Cortex of kidney (tissue), 1 donor: ENCODE measurements at places on chromosomes 2 and 18.

DNA sequence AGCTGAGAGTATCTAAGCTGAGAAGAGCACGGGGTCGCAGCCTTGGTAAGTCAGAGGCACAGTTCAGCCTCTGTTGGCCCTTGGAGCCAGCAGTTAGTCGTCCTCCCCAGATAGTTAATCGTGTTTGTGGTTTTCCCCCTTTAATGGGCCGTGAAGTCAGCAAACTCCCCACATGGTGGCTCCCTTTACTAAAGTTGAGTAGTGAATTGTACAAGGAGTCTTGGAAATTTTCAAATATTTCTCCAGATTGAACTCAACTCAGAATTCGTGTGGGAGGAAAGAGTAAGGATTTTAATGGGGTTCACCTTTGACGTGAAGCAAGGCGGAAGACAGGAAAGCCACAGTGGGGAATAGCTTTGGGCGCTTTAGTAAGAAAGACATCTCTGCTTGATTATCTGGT is 2.4 kb upstream of the ADCYAP1 start:
- no peak for DNase-seq

- DNase-seq: no peak
Measured at GRCh38 chr18:23226391-23226790, 91.1 kb downstream of the CABLES1 start.

GRCh38 chr2:71453404-71454220 is at the start of gene DYSF:
Gene DYSF (plus strand): TSS chr2:71453561.
- DNase-seq: no peak

- no peak for DNase-seq
Measured at GRCh38 chr2:105294844-105295481, 34.6 kb downstream of the TGFBRAP1 start.

DNA sequence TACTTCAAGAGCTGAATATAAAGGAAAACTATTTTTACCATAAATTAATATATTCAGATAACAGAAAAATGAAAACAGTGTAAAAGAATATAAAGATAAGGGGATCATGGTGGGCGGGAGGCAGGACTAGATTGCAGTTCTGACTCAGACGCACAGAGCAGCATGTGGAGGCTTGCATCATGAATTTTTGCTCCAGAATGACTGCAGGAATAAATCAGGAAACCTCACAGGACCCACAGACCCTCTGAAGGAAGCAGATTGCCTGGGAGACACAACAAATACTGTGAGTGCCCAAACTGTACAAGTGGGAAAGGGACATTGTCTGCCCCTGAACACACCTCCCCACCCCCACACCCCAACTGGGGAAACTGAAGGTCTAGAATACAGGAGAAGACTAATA is 19.2 kb upstream of the SIGLEC15 start:
- DNase-seq: no peak

- no peak for DNase-seq
Measured at GRCh38 chr2:213151437-213152064, at the start of gene IKZF2. Gene IKZF2 (minus strand): TSS chr2:213151612. CDS start chr2:213148629, 2,983 bp downstream.

DNA sequence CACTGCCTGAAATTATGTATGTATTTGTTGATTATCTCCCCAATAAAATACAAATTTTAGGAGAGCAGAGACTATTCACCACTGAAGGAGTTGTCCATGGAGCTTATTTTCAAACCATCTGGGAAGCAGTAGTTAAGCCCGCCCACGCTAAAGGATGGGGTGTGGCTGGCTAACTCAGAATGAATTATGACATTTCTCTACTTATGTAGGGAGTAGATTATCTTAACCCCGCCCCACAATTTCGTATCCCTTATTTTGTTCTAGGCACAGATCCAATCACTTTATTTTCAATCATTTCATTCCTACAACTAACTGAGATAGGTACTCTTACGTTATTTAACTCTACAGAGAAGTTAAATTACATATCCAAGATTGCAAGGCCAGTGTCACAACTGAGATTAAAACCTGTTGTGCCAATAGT is 1.4 kb upstream of the LAPTM4A start:
- DNase-seq: no peak

- no peak for DNase-seq
Measured at GRCh38 chr18:477565-477964, 22.9 kb downstream of the COLEC12 start.

- DNase-seq: no peak
Measured at GRCh38 chr2:227308784-227309183, 16.3 kb upstream of the MFF start.

DNA sequence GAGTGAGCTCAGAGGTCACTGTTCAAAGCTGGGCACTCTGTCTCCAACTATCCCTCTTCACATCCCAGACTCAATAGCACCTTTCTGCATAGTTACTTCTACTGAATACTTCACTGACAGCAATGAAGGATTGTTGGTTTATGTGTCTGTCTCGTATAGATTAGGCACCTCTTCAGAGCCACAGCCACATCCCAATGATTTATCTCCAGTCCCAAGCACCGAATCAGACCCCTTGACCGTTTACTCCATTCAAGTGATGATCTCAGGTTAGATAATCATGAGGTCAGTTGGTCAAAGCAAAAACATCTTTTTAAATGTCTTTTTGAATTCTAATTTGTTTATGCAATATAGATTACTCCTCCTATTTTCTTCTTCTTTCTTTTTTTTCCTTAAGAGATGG is 14.7 kb downstream of the NEDD4L start:
- no peak for DNase-seq

DNA sequence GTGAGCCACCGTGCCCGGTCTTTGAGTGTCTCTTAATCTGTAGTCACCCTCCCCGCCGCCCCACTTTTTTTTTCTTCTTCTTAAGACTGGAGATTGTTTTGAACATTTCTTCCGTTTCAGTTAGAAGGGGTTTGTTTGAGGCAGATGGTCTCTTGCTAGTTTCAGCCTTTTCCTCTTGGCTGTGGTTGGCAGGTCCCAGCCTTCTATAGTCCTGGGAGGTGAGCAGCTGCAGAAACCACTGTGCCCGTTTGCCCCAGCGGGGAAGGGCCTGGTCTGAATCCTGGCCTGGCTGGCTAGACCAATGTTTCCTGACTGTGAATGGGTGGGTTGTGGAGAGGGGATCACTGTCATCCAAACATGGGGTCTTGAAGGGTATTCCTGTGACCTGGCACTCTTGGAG is 30.1 kb upstream of the MCFD2 start:
- no peak for DNase-seq

- DNase-seq: no peak
Measured at GRCh38 chr18:7979714-7980113, 412.6 kb downstream of the PTPRM start.

GRCh38 chr18:7334973-7335568 is 104.2 kb downstream of the LRRC30 start:
- DNase-seq: no peak

DNA sequence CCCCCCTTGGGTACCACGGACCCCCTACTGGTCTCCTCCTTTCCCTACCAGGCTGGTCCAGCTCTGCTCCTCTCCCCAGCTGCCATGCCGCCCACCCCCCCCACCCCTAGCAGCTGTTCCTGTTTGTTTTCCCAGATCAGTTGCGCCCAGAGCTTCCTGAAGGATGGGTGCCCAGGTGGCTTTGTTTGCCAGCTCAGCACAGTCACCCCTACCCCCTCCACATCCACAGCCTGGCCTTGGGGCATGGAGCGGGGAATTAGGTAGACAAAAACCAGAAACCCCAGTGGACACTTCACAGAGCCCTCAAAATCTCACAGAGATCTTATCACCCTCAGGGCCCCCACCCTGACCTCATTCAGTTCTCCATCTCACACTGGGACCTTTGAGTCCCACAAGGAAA is 3.7 kb upstream of the CRYBA2 start:
- no peak for DNase-seq

DNA sequence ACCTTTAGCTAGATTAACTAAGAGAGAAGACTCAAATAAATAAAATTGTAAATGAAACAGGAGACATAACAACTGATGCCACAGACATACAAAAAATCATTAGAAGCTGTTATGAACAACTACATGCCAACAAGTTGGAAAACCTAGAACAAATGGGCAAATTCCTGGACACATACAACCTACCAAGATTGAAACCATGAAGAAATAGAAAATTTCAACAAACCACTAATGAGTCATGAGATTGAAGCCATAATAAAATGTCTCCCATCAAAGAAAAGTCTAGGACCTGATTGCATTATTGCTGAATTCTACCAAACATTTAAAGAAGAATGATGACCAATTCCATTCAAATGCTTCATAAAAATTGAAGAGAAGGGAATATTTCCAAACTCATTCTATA is 54.3 kb downstream of the ST3GAL5 start:
- DNase-seq: no peak

DNA sequence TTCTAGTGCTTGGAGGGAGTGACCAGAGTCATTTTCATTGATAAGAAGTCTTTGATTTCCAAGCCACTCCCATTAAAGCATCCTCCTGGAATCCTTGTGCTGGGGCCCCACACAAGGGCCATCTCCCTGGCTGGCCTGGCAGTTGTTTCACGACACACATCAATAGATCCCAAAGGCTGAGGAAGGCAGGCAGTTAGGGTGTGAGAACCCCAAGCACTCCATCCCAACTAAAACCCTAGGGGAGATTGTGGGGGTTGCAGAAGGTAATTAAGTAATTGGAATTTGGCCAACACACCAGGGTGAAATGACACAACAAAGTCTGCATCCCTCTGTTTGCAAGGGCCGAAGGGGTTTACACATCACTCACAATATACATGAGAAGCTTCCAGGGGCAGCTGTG is 578.1 kb upstream of the SYT4 start:
- DNase-seq: no peak
